Stimulated activated CD4-positive, alpha-beta T cell treated with anti-CD3 and anti-CD28 coated beads, TNF-alpha, amount 100 ng/mL, for 24 hours (primary cell): ENCODE measurements at places on chromosomes 12 and 14.
A peak's percentile ranks its signal among the peaks of the same experiment; 100 is the strongest.

DNA sequence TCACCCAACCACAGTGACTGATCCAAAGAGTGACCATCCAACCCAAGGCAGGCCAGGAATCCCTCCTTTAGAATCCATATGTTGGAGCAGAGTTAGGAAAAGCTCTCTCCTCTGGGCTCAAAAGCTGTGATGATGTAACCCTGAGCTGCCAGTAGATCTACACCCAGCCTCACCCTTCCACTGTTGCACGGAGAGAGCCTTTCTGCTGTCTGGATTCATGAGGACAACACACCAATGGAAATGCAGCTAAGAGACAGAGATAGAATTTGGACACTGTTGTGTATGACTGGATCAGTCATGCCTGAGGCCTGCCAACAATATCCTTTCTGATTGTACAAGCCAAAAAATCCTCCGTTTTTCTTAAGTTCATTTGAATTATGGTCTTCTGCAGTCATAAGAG, 4.4 kb upstream of the OR6J1 start:
- no peak for DNase-seq

GRCh38 chr14:103549361-103550311, 12.8 kb downstream of the BAG5 start:
- no peak for DNase-seq

GRCh38 chr12:105164068-105164467, 56.5 kb downstream of the WASHC4 start:
- DNase-seq: no peak

GRCh38 chr12:13945641-13946040, 35.8 kb downstream of the GRIN2B start:
- no peak for DNase-seq

- DNase-seq: no peak
These were observed 13.8 kb upstream of the ADCK1 start for GRCh38 chr14:77786148-77786547.

- DNase-seq: no peak
These were observed 352.7 kb downstream of the KCNH5 start for GRCh38 chr14:62692490-62693106.

GRCh38 chr14:89417465-89418225, 612 bp upstream of the FOXN3 start:
- DNase-seq: peak; percentile 28

GRCh38 chr14:56524971-56525677, 54.5 kb upstream of the TMEM260 start:
- no peak for DNase-seq
